CD4-positive, alpha-beta T cell treated with Interleukin-6 for 4 hours (primary cell): ENCODE measurements at places on chromosomes 11 and 22.

DNA sequence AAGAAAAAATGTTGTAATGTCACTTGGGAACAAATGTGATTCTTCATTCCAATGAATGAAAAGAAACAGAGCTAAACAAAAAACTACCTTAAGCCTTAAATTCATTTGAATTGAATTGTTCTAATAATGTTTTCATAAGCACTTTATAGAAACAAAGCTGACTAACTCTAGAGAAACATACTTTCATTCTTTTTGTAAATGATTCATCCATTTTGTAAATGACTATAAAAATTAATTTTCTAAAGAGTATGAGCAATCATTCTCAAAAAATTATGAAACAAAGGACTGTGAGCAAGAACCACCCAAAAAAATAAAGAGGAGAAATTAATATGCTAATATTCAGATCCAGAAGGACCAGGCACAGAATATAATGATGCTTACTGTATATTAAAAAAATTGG is 986.5 kb upstream of the CHORDC1 start:
- no peak for DNase-seq

DNA sequence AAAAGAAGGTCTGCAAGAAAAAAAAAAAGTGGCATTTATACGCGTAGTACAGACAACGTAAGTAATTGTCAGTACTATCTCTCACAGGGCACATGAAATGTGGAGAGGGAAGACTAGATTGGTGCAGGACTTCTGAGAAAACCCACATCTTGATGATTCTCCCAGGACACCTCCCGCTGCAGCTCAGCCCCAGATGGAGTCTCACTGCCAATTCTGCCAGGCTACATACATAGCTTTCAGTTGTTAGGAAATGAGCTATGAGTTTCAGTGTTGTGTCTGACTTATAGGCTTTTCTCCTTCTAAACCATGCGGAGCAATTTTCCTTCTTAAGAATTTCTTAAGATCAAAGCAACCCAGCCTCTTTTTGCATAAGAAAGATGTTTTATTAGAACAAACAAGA is 9.6 kb downstream of the OR5A2 start:
- DNase-seq: no peak

DNA sequence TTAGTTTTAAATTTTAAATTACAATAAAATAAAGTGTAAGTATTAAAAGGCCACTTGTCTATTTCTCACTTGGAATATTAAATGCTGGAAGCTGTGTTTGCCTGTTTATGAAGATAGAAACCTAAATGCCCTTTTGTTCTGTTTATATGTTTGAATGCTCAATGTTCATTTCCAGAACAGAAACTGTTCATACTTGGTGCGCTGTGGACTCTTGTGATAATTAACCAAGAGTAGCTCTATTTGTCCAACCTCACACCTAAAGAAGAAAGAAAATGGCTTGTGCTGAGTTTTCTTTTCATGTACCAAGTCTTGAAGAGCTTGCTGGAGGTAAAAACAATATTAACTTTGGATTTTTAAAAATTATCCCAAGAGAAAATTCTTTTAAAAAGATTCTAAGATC is 5.7 kb downstream of the C11orf54 start:
- no peak for DNase-seq

DNA sequence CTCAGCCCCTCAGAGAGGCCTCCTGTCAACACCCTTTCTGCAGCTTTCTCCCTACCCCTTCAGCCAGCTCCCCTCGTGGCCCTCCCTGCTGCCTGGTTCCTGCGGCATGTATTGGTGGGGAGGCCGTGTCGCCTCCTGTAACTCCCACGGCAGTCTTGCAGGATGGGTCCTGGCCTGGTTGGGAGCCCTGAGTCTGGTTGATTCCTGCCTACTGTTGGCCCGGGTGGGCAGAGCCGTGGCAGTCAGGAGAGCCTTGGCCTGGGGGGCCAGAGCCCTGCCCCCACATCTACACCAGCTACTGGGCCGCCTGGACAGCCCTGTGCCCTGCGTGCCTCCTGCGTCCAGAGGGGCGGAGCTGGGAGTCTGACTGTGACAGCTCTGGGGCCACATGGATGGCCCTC is 30.3 kb upstream of the GRAMD4 start:
- DNase-seq: no peak

- no peak for DNase-seq
Measured at GRCh38 chr11:91421641-91422040, 803.0 kb upstream of the FAT3 start.

DNA sequence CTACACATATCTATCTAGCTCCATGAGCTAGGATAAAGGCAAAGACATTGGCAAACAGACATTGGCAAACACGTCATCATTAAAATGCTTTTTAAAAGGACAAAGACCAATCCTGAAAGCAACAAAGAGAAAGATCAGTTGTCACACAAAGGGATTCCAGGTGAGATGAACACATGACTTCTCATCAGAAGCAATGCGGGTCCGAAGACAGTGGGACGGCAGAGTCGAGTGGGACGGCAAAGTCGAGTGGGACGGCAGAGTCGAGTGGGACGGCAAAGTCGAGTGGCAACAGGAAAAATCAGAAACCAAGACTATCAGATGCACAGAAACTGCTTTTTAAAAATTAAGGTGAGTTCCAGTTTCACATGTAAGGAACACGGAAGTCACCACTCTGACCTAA is 609.5 kb downstream of the BRD1 start:
- no peak for DNase-seq
